ENCODE measurements at places on chromosomes 13 and 19. TPM values are rescaled to one million over a fixed set of nuclear protein-coding genes. Genes with fewer than 3 reads are reported as not detected.

DAND5 gene
- total RNA-seq: not detected

COL4A2 gene
- total RNA-seq: 38.4 TPM

HOMER3 gene
- 6.9 TPM for total RNA-seq

S1PR5 gene
- total RNA-seq: not detected

SIGLEC8 gene
- not detected for total RNA-seq

ZNF737 gene
- total RNA-seq: 0.29 TPM

LMTK3 gene
- 11.4 TPM for total RNA-seq

DCT gene
- total RNA-seq: not detected

PINLYP gene
- total RNA-seq: not detected

SMARCA4 gene
- total RNA-seq: 108 TPM

USHBP1 gene
- total RNA-seq: 0.08 TPM

GJA3 gene
- total RNA-seq: 0.43 TPM

GPR183 gene
- total RNA-seq: not detected

FAM32A gene
- 59.9 TPM for total RNA-seq

MIPEP gene
- total RNA-seq: 48.6 TPM

MIA gene
- total RNA-seq: 15.8 TPM

RFPL4A gene
- total RNA-seq: not detected

ZNF44 gene
- total RNA-seq: 0.94 TPM

KLHL26 gene
- 4.5 TPM for total RNA-seq

URI1 gene
- total RNA-seq: 45.2 TPM

KIR2DL1 gene
- not detected for total RNA-seq

TLE2 gene
- 1.1 TPM for total RNA-seq

FUZ gene
- 2.0 TPM for total RNA-seq

LILRA6 gene
- not detected for total RNA-seq

CEACAM6 gene
- 11.0 TPM for total RNA-seq

ADAT3 gene
- 3.2 TPM for total RNA-seq

ELSPBP1 gene
- not detected for total RNA-seq

ZNF837 gene
- 8.3 TPM for total RNA-seq

OR7C1 gene
- total RNA-seq: not detected

PRRG2 gene
- 26.3 TPM for total RNA-seq

IFNL1 gene
- not detected for total RNA-seq

ISOC2 gene
- 323 TPM for total RNA-seq

CPB2 gene
- not detected for total RNA-seq

ZNF66 gene
- 0.16 TPM for total RNA-seq

KLF2 gene
- total RNA-seq: 5.9 TPM

RASAL3 gene
- not detected for total RNA-seq

ZNF723 gene
- total RNA-seq: not detected

SIAH3 gene
- total RNA-seq: 0.10 TPM

C19orf73 gene
- 5.9 TPM for total RNA-seq

PPP6R1 gene
- 131 TPM for total RNA-seq

NLRP7 gene
- not detected for total RNA-seq

ANKLE1 gene
- total RNA-seq: 1.4 TPM

DKKL1 gene
- total RNA-seq: 0.53 TPM

NKG7 gene
- total RNA-seq: not detected

TEX101 gene
- total RNA-seq: not detected

ZNF580 gene
- total RNA-seq: 16.1 TPM
